ENCODE measurements at places on chromosomes 1 and 21.

DNA sequence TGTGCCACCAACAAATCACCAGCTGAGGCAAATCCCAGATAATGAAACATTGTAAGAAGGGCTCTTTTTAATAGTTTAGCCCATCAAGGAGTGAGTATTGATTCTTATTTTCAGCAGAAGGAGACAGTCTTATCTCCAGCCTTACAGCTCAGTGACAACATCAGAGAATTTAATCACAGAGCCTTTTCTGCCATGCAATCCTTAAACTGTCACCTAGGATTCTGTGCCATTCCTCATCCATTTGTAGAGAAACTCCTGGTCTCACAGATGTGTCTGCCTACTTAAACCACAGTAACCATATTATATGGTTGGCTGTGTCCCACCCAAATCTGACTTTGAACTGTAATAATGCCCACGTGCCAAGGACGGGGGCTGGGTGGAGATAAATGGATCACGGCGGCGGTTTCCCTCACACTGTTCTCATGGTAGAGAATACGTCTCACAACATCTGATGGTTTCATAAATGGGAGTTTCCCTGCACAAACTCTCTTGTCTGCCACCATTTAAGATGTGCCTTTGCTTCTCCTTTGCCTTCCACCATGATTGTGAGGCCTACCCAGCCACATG is 217.7 kb downstream of the RERE start:
- no peak for DNase-seq

GRCh38 chr1:49854741-49855140 is 169.0 kb downstream of the AGBL4 start:
- no peak for DNase-seq

GRCh38 chr1:160400223-160400645 is at the start of gene VANGL2:
Gene VANGL2, plus strand, starts transcription at chr1:160400564. Its CDS starts 15,274 bp downstream, at chr1:160415838.
- peak; percentile 27 for DNase-seq

DNA sequence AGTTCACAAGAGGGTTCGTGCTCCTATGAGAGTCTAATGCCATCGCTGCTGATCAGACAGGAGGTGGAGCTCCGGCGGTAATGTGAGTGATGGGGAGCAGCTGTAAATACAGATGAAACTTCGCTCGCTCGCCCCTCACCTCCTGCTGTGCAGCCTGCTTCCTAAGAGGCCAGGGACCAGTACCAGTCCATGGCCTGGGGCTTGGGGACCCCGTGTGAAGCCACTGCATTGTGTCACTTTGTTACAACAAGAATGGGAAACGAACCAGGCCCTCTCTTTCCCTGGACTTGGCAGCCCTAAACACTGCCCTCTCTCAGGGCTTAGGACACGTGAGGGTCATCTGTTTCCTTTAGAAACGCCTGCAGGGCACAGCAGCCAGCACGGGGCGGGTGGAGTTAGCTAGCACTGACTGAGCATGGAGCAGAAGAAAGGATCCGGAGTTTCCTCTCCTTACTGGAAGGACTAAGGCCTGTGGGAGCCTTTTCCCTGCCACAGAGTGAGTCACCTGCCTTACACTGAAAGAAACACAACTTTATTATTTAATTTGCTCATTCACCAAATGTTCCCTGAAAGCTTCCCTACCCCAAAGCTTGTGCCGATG is 185.2 kb upstream of the TMEM51 start:
- DNase-seq = no peak

- DNase-seq = no peak
Measured at GRCh38 chr1:110205591-110206155, 4.4 kb upstream of the KCNC4 start.

DNA sequence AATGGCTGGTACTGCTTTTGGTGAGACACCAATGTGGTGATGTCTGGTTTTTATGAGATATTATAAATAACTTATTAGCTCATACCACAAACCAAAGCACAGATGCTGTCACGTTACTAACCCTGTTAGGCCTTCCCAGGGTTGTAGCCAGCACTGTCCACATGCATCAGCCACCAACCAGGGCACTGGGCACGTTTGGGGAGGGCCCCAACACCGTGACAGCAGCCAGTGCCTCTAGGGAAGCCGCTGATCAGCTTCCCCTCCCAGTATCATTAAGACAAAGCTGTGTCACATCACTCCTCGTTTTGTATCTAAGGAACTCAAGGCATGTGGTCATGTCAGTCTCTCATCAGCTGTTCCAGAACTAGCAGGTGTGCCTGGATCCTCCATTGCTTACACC is 13.9 kb downstream of the URB1 start:
- no peak for DNase-seq

DNA sequence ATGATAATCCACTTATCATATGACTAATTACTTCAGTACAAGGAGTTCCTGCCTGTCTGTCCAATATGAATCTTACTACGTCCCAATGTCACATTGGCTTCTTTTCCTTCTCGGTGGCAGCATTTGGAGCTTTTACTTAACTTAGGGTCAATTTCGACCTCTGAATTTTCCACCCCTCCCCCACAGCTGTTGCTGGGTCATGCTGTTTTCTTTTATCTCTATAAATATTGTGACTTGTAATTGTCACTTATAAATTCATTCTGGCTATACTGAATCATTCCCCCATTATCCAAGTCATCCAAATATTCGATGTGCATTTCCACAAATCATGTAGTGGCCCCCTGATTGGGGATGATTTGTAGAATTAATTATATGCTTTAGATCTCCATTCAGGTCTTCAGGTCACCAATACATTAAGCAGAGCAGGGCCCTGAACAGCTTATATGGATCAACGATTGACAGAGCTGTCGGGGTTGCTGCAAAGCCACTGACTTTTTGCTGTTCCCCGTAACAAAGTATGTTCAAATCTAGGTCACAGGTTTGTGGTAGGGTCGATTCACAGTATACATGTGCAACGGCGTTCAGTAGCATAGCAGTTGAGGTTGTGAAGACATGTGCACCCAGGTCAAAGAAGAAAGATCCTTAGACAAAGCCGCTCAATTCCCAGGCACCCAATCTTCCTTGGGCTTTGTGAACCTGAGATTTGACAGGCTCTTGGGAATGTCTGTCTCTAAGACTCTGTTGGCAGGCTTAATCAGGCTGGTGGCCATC is 18.3 kb upstream of the RNU1-4 start:
- DNase-seq = no peak

GRCh38 chr21:44923480-44924084 is 2.9 kb upstream of the ITGB2 start:
- no peak for DNase-seq

DNA sequence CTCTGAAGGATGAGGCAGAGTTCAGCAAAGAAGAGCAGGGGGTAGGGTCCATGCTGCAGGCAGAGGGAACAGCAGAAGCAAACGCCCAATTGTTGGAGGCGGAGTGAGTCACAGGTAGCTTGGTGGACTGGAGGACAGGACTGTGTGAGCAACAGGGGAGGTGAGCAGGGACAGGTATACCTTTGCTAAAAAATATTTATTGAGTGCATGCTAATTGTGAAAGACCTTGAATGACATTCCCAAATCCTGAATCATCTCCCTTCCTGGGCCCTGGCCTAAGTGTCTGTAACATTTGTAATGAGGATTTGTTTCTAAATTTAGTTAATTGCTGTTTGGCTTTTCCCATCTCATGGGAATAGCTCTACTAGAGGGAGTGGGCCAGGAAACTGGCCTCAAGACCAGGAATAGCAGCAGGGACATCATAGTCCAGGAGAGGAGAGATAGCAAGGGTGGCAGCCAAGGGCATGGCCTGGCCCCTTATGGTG is 123.7 kb downstream of the FOXD2 start:
- no peak for DNase-seq

DNA sequence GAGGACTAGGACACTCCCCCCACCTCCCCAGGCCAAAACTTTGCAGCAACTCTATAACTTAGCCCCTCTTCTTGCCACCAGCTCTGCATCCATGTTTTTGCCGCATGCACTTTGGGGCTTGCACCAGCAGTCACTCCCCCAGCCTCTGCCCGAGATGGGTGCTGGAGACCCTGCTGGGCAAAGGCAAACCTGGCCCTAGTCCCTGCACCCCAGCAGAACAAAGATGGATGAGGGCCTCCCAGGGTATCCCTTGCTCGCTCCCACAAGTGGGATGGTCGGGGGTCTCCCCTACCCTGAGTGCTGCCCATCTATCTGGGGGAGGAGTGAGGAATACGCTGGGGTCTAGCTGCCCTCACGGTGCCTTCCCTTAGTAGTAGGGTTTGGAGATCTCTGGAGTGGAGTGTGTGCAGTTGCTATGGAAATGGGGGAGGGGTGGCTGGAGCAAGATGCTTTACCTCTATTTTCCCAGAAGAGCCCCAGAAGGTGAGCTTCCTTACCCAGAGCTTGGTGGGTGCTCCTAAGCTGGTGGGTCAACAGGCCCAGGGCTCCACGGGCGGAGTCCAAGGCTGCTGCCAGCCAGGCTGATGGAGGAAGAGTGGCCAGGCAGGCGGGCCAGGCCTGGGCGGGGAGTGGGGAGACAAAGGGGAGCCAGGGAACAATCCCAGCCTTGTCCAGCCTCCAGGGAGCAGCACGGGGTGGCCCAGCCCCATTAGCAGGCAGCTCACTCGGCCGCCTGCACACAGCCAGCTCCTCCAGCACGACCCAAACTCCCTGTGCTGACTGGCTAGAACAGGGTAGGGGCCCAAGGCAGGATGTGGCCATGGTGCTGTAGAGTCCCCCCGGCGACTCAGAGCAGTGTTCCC is at the start of gene PAQR6:
Gene PAQR6, minus strand, starts transcription at position 597 of the 863 bp plus-strand sequence. CDS start 1,325 bp downstream, outside the sequence.
- DNase-seq = no peak

DNA sequence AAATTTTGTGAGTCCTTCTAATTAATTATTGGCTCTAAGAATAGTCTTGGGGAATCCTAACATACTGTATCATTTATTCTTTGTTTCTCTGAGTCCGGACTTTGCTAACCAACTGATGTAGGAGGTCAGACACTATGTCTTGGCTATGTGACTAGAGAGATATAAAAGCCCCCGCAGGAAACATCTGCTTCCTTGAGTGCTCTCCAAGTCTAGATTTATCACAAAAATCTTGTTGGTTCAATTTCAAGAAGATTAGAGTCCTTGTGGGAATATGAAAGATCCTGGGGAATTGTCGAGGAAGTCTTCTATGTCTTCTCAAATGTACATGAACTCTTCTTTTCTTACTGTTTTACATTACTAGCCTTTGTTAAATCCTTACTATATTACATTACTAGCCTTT is 1712.5 kb downstream of the NCAM2 start:
- DNase-seq = no peak
